ENCODE measurements at places on chromosomes 4 and X. TPM values are rescaled to one million over a fixed set of nuclear protein-coding genes. Genes with fewer than 3 reads are reported as not detected.
A peak's percentile ranks its signal among the peaks of the same experiment; 100 is the strongest.

Gene PPP1R2C
- polyA plus RNA-seq: not detected

DNA sequence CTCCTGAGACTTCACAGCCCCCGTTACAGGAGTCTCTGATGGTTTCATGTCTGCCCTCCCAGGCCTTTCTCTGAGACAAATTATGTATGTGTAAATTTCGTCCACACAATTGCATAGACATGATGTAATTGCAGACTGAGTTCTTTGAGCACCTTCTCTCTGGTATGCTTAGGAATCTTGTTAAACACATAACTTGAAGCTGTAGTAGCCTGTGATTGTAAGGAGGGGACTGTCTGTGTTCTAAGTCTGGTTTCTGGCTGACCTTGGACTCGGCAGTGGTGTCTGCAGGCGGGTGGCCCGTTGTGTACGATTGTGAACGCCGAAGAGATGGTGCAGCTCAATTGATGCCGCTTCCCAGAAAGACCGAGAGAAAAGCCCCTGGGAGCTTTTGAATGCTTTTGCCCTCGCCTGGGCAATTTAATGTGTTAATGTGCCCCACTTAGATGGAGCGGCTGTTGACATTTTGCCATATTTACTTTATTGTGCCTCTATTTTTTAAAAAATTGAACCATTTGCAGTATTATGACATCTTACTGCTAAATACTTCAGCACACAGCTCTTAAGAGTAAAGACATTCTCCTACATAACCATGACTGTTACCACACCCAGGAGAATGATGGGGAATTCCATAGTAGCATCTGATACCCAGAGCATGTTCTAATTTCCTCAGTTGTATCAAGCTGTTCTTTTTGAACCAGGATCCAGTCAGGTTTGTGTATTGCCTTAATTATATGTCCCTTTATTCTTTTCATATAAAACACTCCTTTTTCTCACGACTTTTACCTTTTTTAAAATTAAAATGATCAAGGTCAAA, 58.4 kb upstream of the TADA2B start:
- no peak for DNase-seq

GRCh38 chrX:151680805-151681204, 14.5 kb upstream of the PRRG3 start:
- peak; percentile 12 for DNase-seq

DNA sequence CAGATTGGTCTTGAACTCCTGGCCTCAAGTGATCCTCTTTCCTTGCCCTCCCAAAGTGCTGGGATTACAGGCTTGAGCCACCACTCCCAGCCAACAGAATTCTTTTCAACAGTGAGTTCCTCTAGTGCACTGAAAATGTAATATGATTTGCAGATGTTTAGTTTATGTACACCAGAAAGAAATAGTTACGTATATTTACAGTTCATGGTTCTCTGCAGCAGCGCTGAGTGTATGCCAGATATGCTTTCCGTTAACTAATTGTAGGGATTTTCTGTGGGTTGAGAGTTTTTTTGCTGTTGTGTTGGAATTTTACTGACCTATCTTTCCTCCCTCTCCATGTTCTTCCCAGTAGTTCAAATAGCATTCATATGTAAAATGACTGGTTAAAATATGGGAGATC, 44.0 kb downstream of the GAB1 start:
- no peak for DNase-seq

DNA sequence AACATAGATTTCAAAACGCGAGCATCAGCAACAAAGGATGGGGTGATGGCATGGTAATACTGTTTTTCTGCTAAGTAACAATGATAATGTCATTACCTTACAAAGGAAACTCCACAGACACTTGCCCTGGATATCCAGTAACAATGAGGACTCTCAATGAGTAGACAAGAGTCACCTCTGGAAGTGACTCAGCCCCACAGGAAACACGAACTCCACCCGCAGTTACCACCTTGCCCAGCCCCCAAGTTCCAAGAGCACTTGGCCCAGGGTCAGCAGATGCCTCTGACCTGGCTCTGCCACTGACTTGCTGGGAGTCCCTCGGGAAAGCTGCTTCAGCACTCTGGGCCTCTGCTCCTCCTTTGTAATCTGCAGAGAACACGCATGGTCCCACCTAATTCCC, 110.3 kb upstream of the MAP3K15 start:
- DNase-seq: no peak

Gene RHOH
- 66.6 TPM for polyA plus RNA-seq

Gene BANK1
- polyA plus RNA-seq: 0.84 TPM

DNA sequence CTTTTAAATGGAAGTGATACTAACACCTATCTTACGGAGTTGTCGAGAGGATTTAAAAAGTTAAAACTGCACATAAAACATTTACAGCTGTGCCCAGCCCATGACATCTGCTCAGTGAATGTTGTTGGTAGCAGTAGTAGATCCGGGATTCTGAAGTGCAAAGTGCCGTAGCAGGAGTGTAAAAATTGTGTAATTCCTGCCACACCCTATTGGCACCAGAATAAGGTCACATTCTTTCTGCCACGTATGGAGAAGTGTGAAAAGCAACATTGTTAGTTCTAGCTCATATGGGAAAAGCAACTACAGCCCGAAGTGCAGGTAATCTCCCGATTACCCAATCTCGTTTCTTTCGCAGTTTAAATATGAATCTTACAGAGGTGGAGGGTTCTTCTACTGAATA, 31.2 kb downstream of the PRIMPOL start:
- DNase-seq: no peak

DNA sequence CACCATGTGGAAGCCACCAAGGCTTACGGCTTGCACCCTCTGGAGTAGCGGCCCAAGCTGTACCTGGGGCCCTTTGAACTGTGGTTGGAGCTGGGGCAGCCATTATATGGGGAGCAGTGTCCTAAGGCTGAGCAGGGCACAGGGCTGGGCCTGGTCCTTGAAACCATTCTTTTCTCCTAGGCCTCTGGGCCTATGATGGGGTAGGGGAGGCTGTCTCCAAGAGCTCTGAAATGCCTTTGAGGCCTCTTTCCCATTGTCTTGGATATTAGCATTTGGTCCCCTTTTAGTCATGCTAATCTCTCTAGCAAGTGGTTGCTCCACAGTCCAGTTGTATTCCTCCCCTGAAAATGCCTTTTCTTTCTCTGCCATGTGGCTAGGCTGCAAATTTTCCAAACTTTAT, 96.4 kb upstream of the ARX start:
- no peak for DNase-seq

GRCh38 chrX:154793084-154793795, 12.0 kb downstream of the MPP1 start:
- DNase-seq: no peak

Gene GSX2
- polyA plus RNA-seq: not detected

Gene LEF1
- polyA plus RNA-seq: 20.6 TPM

GRCh38 chr4:1074077-1074476, 39.3 kb downstream of the RNF212 start:
- no peak for DNase-seq

Gene GAGE12H
- not detected for polyA plus RNA-seq

DNA sequence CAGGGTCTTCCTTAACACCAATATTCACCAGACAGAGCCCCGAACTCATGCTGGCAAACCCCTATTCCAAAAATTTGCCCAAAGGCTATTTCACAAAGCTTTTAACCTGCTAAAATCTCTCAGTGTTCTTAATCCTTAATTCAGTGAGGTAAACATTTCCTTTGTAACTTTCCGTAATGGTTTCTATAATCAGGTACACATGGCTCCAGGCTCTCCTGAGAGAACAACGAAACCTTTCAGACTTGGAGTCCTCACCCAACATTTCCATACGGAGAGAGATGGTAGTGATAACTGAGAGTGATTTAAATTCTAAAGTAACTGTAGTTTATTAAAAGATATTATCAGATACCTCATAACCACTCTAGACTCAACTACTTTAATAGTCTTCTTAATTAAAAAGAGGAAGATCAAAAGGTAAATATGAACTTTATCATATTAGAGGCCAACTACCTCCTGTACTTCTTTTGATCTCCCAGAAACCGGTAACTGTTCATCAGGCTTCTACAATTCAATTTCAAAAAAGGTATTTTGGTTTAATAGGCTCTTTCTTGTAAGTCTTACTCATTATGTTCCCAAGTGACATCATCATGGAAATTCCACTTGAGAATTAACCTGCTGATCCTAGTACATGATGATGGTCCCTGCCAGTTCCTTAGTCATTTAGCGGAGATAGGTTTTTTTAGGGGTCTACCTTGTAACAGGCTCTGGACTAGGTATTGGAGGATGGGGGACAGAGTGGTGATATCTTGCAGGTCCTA, 91.4 kb upstream of the UCP1 start:
- DNase-seq: no peak

Gene UBE2D3
- polyA plus RNA-seq: 460 TPM

Gene ATOH1
- not detected for polyA plus RNA-seq

Gene DUSP9
- polyA plus RNA-seq: not detected

DNA sequence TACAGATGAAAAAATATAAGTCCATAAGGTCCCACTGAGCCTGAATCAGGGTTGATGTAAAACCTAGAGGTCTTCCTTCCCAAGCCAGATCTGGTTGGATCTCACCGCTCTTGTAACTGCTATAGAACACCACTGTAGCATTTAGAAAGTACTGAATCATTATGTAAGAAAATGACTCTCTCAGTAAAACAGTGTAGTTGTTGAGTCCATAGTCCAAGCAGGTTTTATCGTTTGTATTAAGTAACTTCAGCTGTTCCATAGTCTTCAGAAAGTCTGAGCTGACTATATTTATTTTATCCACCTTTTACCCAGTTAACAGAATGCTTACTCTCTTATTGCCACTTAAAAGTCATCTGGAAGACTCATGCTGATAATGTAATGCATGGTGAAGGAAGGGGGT, 82.2 kb downstream of the POLA1 start:
- DNase-seq: no peak

DNA sequence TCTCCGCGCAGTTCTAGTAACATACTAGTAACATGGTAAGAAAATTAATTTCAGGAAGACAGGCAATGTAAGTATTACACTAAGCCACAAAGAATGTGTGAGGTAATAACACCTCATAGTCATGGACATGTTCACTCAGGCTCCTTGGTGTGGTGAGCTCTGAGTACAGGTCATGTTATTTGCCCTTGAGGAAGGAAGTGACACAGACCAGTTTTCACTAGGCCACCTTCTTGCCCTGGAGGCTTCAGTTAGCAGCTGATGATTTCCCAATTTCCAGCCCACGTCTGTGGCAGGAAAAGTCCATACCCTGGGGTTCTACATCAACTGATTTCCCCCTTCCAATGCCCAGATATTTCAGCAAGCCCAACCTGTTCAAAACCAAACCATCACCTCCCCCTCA, 6.7 kb downstream of the APOO start:
- no peak for DNase-seq

DNA sequence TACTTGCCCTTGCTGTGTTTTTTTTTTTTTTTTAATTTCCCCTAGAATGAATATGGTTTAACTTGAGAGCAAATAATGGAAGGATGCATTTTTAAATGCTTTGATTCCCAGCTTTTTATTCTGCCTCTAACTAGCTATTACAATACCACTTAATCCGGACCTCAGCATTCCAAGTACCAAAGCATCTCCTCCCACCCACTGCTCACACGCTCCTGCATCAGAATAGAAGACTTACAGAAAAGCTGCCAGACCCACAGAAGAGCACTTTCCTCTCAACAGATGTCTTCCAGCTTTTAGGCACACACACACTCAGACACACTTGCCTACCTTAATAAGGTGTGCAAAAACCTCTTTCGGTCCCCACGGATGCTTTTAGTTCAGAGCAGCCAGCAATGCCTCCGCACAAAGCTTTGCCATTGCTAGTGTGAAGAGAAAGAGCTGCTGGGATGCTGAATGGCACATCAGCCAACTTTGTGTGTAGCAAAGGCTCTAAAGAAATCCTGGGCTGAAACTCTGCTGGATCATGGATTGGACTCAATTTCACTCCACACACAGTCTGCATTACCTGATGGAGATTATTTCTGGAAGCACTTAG, 1056.2 kb downstream of the DMD start:
- DNase-seq: no peak

DNA sequence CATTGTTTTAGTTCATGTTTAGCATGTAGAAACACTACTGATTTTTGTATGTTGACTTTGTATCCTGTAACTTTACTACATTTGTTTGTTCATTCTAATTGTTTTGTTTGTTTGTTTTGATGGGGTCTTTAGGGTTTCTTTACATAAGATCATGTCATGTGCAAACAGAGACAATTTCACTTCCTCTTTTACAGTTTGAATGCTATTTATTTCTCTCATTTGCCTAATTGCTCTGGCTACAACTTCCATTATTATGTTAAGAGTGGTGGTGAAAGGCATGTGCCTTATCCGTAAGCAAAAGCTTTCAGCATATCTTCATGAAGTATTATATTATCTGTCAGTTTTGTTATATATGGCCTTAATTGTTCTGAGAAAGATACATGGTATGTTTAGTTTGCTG, 571.1 kb downstream of the PCDH7 start:
- peak; percentile 9 for DNase-seq

Gene ADGRG2
- polyA plus RNA-seq: 0.18 TPM

Gene S100G
- 0.33 TPM for polyA plus RNA-seq

- DNase-seq: no peak
These were observed 60.3 kb downstream of the USP11 start for GRCh38 chrX:47293106-47293505.

Gene MAOA
- not detected for polyA plus RNA-seq

Gene DCLK2
- not detected for polyA plus RNA-seq

Gene MAGEA11
- polyA plus RNA-seq: not detected

- no peak for DNase-seq
These were observed 96.9 kb downstream of the EGF start for GRCh38 chr4:110009550-110009949.

- DNase-seq: no peak
These were observed 28.9 kb downstream of the TMPRSS11E start for GRCh38 chr4:68476191-68476590.

- DNase-seq: no peak
These were observed 1.8 kb downstream of the PLXNA3 start for GRCh38 chrX:154459832-154460231.

- no peak for DNase-seq
These were observed 55.9 kb upstream of the USP9X start for GRCh38 chrX:41029332-41029731.

DNA sequence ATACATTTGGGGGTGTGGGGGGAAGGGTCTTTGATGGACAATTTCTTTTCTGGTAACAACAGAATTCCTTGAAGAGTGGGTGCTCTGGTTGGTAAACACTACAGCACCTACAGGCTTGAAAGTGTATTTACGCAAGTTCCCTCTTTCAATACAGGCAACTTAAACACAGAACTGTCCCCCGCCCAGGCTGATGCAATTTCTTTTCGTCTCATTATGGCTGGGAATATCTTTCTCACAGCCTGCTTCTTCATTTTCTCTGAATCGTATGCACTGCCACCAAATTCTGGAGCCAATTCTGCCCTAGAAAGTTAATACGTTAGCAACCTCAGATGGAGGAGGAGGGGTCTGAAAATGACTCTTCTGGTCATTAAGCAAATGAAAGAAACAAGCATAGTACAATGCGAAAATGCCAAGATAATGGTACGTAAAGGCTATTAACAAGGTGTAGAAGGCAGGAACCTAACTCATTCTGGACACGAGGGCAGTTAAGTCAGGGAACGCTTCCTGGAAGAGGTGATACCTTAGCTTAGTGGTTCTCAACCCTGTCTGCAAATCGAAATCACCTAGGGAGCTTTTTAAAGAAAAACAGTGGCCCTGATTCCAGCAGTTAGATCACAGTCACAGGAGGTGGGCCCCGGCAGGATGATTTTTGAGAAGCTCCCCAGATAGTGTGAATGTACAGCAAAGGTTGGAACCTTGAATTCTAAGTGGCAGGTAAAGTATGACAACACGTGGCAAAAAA, 1.0 kb downstream of the AGA start:
- peak; percentile 17 for DNase-seq

- no peak for DNase-seq
These were observed 227.8 kb downstream of the STIM2 start for GRCh38 chr4:27088491-27088890.

Gene CXorf49
- not detected for polyA plus RNA-seq

- DNase-seq: no peak
These were observed 595.7 kb upstream of the POU3F4 start for GRCh38 chrX:82912382-82912781.

All from GM12878 (cell line).